NCI-H1417 treated with DMSO at 0.1 percent for 48 hours (cell line): ENCODE measurements at places on chromosomes 7 and 10.

- no peak for DNase-seq
Measured at GRCh38 chr10:122638106-122638505, 61.5 kb downstream of the C10orf120 start.

GRCh38 chr7:24436131-24436920 lies 136.9 kb upstream of the PALS2 start:
- no peak for DNase-seq

DNA sequence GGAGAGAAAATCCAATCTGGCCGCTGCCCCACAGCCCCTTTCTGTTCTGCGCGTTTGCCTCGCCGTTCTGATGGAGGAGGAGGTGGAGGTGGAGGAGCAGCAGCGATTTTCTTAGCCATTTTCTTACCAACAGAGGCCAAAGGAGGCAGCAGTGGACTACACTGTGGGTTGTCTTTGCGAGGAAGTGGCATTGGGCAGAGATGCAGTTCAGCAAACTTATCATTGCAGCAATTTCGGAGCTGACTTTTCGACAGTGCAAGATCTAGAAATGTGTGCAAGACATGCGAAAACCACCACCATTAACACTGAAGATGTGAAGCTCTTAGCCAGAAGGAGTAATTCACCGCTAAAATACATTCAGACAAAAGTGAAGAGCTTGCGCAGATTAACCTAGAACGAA lies 1.9 kb upstream of the ARL4A start:
- DNase-seq: no peak

GRCh38 chr10:60422809-60423208 lies 33.1 kb upstream of the ANK3 start:
- DNase-seq: no peak

- DNase-seq: no peak
Measured at GRCh38 chr7:80764132-80764531, 125.7 kb downstream of the CD36 start.

- DNase-seq: no peak
Measured at GRCh38 chr7:138549082-138549481, 89.0 kb downstream of the TRIM24 start.
